Activated naive CD4-positive, alpha-beta T cell treated with anti-CD3 and anti-CD28 coated beads, Interleukin-2, amount 50 U/mL, for 72 hours (primary cell): ENCODE measurements at places on chromosomes 6 and 20. TPM values are rescaled to one million over a fixed set of nuclear protein-coding genes. Genes with fewer than 3 reads are reported as not detected.

Gene LHFPL5
- total RNA-seq = not detected

- DNase-seq = no peak
Measured at GRCh38 chr6:141475259-141475658, 657.5 kb upstream of the GJE1 start.

DNA sequence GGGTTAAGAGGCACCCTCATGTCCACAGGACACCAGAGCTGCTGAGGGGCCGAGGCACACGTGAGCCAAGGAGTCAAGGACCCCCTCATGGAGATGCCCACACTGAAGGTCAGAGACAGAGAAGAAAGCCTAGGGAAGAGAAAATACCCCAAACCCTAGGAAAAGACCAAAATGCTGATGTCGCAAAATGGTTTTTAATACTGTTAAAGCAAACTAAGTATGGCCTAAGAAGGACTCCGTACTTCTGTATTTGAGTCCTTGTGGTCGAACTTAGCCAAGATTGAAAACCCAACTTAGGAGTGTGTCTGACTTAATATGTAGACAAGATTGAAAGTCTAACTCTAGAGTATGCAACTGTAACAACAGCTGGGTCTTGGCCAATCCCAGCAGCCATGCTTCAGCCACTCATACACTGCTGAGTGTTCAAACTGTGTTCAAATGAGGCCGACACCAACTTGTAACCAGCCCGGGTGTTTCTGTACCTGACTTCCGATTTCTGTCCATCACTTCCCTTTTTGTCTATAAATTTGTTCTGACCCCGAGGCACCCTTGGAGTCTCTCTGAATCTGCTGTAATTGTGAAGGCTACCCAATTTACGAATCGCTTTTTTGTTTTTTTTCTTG, 92.6 kb upstream of the AGPAT4 start:
- no peak for DNase-seq

DNA sequence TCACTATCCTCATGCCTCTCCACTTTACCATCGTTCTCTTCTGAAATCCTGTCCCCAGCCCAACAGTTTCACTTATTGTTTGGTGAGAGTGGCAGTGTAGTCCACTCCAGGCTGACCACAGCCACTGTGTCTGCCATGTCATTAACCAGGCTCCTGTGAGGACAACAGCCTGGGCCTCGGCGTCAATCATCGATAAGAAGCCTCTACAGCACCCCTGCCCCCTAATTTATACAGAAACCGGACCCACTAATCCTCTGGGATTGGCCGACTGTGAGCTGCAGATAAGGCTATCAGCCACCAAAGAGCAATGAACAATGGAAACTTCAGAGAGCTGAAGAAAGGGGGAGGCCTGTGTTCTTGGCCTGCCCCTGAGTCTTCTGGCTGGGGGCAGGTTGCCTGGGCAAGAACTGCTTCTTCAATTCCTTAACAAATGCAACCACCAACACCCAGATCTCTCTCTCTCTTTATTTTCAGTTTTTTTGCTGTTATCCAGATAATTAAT, 3.4 kb downstream of the EGFL8 start:
- DNase-seq = no peak

DNA sequence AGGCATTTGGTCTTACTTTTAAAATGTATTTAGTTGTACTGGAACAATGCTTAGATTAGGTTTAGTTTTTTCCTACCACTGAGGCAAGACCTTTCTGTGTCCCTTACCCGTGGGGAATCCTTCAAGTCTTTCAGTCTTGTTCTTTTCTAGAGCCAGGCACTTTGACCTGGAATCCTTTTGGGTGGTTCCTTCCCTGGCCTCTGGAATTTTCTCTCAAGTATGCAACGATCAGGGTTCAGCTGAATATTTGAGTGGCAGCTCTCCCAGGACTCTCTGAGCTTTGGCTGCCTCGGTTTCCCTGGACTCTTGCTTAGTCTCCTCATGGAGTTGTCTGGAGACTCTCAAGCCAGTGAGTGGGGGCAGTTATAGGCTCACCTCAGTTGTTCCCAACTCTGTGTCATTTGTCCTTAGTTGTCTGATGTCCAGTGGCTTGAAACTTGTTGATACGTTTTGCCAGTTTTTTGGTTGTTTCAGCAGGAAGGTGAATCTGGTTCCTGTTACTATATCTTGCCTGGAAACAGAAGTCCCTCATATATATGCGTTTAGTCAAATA, 118.1 kb downstream of the QKI start:
- DNase-seq = no peak

Gene FUT9
- not detected for total RNA-seq

- no peak for DNase-seq
Measured at GRCh38 chr20:221258-221830, 5.7 kb upstream of the DEFB129 start.

GRCh38 chr6:12009876-12010634, 2.1 kb upstream of the HIVEP1 start:
- no peak for DNase-seq

Gene VWA7
- total RNA-seq = 2.6 TPM

GRCh38 chr6:137157601-137158000, 15.8 kb downstream of the IL22RA2 start:
- DNase-seq = no peak

DNA sequence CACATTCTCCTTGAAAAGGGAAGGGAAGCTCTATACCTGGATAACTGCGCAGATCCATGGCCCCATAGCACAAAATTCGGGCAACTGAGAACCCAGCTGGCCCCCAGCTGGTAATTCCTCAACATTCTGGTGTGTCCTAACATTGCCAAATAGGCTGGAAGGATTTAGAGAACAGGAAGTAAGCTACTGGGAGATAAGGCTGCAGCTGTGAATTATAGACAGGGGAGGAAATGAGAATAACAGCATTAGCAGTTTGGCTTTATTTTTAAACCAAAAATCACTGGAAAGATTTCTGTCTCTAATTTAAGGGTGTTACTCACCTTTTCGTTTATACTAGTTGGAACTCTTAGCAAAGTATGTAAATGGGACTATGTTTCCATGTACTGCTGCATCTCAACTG, 97.2 kb downstream of the TULP4 start:
- no peak for DNase-seq

Gene BPIFB4
- not detected for total RNA-seq

DNA sequence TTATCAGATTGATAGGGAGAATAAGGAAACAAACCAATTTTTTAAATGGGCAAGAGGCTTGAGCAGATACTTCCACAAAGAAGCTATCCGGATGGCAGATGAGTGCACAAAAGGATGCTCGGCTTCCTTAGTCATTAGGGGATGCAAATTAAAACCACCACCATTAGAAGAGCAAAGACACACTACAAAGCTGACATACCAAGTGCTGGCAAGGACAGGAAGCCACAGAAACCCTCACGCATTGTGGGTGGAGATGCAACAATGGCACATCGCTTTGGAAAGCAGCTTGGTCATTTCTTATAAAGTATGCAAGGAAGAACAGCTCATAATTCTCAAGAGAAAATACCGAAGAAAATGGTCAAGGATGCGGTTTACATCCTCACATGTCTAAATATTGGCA, 19.8 kb downstream of the BFSP1 start:
- DNase-seq = no peak

- no peak for DNase-seq
Measured at GRCh38 chr6:39172377-39172757, 56.9 kb downstream of the KCNK5 start.

Gene LZTS3
- 2.0 TPM for total RNA-seq

DNA sequence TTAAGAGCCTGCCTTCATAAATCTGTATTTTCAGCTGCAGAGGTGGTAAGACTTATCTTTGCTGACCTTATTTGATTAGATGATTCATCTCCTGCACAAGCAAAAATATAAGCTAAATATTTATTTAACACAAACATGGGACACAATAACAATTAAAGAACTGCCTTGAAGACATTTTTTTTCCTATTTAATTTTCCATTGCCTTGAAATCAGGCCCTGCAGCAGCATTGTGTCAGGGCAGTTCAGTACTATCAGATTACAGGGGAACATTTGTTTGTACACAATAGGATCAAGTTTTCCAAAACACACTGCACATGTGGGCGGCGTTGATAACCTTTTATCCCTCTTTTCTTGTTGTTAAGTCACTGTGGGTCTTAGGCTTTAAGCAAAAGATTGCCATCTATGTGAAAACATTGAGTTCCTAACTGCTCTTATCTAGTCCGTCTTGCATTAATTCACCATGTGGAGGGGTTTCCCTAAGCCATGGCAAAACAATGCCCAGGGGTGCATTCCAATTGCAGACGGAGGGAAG, 7.4 kb downstream of the ADGRF5 start:
- no peak for DNase-seq

DNA sequence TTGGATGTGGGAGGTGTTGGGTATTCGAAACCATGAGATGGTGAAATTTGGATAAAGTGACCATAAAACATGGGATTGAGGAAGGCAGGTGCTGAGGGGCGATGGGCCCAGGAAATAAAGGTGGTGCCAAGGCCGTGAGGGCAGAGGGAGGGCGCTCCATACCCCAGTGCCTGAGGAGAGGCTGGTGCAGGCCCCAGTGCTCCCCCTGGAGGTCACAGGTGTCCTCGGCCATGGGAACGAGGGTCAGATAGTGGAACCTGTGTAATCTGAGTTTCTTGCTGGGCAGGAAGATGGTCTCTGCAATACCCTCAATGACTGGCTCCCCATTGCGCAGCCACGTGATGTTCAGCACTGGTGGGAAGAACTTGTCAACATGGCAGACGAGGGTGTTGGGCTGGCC, 16.2 kb downstream of the HLA-DPB1 start:
- DNase-seq = no peak

- no peak for DNase-seq
Measured at GRCh38 chr20:8527998-8528723, 396.1 kb downstream of the PLCB1 start.

DNA sequence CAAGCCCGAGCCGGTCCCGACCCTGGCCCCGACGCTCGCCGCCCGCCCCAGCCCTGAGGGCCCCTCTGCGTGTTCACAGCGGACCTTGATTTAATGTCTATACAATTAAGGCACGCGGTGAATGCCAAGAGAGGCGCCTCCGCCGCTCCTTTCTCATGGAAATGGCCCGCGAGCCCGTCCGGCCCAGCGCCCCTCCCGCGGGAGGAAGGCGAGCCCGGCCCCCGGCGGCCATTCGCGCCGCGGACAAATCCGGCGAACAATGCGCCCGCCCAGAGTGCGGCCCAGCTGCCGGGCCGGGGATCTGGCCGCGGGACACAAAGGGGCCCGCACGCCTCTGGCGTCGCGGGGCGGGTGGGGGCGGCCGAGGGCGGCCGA, 37.5 kb downstream of the YTHDF1 start:
- DNase-seq = no peak
